HCEC 1CT (cell line): ENCODE measurements at places on chromosomes 13 and 19.

DNA sequence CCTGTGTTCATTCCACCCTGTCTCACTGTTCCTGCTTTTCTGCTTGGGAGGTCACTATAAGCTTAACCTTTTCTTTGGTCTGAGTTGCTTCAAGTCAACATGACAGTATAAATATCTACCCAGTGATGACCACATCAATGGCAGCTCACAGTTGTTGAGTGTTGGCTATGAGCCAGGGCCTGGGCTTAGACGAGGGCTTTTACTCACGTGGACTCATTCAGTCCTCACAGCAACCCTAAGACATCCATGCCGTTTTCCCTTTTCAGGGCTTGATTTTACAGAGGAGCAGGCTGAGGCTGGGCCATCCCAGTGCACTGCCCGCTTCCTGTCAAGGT is 10.2 kb upstream of the CCDC97 start:
- peak; percentile 73 for DNase-seq

DNA sequence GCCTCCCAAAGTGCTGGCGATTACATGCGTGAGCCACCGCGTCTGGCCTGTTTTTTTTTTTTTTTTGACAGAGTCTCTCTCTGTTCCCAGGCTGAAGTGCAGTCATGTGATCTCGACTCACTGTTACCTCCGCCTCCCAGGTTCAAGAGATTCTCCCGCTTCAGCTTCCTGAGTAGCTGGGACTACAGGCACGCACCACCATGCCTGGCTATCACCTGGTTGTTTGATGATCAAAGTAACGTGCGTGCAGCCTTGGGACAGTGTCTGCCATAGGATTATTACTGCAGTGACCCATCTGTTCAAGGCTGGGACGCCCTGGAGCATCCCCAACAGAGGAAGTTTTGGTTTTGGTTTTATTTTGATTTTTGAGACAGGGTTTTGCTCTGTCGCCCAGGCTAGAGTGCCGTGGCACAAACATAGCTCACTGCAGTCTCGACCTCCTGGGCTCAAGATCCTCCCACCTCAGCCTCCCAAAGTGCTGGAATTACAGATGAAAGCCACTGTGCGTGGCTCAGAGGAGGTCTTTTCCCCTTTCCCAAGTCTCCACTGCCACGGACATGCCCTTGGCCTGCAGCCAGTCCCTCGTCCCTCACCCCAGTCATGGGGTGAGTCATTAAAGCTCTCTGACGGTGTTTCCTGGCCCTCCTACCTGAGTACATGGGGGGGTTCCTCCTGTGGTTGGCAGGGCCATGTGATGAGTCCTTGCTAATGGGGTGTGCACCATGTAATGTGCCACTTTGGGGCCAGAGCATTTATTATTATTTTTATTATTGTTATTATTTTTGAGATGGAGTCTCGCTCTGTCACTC is 65.6 kb downstream of the IER2 start:
- DNase-seq, result no peak

DNA sequence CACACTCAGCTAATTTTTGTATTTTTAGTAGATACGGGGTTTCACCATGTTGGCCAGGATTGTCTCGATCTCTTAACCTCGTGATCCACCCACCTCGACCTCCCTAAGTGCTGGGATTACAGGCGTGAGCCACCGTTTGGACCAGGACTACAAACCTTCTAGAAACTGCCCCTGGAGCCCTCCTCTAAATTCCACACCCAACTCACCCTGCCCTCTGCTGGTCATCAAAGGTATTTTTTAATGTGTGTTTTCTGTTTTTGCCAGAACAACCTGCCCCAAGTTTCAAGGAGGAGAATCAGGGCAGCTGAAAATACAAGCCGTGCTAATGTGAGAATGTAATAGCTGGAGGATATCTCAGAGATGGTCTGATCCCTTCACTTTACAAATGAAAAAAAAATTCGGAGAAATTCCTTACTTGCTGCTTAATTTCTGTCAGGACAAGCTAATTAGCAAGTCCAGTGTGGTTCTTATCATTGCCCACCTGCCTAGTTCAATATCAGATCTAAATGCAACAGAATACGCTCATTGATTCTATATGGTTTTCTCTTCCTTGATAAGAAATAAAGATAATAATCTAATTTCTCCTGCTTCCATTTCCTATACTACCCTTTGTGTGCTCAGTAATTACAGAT is 4.1 kb downstream of the ATP8A2 start:
- peak; percentile 18 for DNase-seq

DNA sequence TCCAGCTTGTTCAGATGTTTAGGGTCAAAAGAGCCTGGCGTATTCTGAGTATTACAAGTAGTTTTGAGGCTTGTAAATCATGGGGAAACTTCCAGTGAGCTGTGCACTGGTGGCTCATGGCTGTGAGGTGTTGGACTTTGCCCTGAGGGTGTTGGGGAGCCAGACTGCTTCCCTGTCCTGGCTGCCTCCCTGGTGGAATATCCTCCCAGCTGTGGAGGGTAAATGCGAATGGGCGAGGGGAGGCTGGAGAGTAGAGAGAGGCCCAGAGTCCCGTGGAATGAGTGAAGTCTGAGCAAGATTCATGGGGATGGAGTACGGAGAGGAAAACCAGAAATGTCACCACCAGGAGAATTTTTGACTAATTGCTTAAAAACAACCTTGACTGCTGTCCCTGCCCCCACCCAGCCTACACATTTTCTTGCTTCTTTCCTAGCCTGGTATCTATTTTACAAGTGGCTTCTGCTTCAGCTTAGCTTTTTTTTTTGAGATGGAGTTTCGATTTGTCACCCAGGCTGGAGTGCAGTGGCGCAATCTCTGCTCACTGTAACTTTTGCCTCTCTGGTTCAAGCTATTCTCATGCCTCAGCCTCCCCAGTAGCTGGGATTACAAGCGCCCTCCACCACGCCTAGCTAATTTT is 3.7 kb downstream of the SNRPA start:
- DNase-seq, result no peak

DNA sequence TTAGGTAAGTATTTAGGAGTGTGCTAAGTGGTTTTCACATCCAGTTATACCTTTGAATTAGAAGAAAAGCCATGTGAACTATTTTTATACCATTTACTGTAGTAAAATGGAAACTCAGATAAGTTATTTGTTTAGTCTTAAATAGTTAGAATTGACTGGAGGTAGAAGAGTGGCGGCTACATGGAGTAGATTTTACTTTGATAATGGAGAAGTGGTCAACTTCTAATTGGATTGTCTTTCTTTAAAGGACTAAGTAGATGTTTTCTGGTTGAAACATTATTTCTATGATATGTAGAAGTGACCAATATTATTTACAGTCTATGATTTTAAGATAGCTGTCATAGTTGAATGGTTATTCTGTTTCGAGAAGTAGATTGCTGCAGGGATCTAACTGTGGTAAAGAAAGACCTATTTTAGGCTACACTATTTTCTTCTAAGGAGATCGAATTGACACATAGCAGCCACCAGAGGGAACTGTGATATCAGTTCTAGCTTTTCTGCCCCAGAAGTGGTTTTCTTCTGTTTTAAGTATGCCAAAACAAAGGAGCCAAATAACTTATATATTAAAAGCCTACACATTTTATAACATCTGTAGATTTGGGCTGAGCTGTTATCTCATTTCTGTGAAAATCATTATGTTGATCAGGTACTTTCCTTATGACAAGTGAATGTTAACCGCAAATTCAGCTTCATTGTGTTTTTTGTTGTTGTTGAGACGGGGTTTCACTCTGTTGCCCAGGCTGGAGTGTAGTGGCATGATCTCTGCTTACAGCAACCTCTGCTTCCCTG is 26.1 kb downstream of the ZMYM2 start:
- DNase-seq, result peak; percentile 44

GRCh38 chr19:38900202-38900629 is 447 bp downstream of the NFKBIB start:
- peak; percentile 36 for DNase-seq

DNA sequence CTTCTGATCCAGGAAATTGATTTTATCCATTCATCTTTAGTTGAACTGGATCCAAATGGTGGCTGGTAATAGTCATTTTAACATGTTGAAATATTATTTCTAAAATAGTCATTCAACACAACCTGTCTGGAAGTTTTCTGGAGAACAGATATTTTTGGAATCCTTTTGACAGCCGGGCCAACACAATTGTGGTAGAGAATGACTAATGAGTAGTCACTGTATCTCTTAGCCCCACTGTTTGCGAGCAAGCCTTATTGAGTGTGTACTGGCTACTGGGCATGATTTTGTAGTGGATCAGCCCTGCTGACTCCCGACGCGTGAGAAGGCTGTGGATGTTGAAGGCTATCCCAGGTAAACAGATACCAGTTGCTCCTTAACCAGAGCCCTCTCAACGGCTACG is 383.4 kb downstream of the ZNF536 start:
- DNase-seq, result no peak

GRCh38 chr19:56156768-56157167 is 15.7 kb downstream of the ZNF444 start:
- DNase-seq, result no peak

GRCh38 chr19:18520848-18521691 is 800 bp downstream of the ELL start:
- DNase-seq, result peak; percentile 20

DNA sequence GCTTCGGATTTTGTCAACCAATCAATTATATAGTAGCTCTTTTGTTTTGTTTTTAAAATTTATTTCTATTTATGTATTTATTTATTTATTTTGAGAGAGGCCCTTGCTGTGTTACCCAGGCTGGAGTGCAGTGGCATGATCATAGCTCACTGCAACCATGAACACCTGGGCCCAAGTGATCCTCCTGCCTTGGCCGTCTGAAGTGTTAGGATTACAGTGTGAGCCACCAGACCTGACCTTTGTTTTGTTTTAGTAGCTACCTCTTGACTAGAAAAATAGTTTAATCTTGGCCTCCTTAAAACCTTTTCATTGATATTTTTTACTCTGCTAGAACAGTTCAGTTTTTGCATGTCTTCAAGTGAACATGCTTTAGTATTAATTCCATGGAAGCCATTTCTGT is 15.1 kb downstream of the GARRE1 start:
- DNase-seq, result no peak

- DNase-seq, result no peak
These were observed 19.2 kb downstream of the ADGRE1 start for GRCh38 chr19:6906559-6907060.

- no peak for DNase-seq
These were observed 27.1 kb downstream of the PIBF1 start for GRCh38 chr13:72808917-72809500.

DNA sequence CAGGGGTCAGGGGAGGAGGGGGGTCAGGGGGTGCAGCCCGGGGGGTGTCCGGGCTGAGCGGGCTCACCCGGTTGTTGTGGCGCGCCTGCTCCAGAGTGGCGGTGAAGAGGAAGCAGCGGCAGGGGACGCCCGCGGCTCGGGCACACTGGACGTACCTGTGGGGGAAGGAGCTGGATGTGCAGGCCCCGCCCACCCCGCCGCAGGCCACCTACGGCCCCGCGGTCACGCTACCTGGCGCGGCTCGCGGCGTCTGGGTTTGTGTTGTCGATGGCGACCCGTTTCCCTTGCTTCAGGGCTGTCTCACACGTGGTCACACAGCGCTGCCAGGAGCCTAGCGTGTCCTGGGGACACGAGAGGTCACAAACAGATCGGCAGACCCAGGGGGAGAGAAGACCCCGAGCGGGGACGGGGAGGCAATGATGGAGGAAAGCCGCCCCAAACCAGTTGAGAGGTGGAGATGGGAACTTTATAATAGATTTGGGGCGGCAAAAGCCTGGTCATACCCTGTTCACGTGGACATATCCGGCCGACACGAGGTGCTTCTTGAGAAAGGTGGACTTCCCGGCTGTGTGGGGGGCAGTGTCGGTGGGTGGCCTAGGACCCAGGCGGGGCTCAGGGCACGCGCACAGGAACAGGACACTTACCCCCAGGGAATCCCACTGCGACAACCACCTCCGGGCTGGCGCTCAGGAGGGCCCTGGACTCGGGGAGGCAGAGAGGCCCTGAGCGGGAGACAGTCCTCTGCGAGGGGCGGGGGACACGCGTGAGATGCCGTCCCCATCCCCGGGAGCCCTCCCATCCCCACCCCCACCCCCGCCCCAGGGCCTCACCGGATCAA is 5.6 kb downstream of the PNKP start:
- DNase-seq, result no peak
